ENCODE measurements at places on chromosomes 7 and 10.
A peak's percentile ranks its signal among the peaks of the same experiment; 100 is the strongest.

DNA sequence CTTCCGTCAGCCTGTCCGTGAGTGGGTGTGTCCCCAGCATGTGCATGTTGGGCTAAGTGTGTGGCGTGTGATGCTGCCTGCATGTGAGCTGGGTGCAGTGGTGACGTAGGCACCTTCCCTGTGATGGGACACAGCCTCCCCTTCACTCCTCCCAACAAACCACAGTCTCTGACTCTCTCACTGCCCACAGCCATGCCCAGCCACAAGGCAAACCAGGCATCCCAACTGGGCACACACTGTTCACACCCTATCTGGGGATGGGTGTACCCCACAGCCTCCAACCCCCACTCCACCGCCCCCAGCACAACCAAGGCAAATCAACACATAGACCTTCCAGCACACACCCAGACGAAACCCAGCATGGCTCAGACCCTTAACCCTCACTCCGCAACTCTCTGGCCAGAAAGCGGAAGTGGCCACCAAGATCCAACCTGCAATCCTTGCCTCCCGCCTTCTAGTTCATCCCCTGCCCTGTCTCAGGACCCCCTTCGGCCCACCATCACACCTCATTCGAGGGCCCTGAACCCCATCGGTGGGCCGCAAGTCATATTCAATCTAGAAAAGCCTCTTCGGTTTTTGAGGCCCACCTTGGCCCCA is 10.4 kb downstream of the PSD start:
- H3K27me3 ChIP-seq = peaks cover 42% of the 10 kb centered on the region
- H3K4me1 ChIP-seq = peaks cover 17% of the 10 kb centered on the region
- H3K4me3 ChIP-seq = no peak overlapping the region
- no peak overlapping the region for H3K27ac ChIP-seq

- H3K4me1 ChIP-seq = no peaks in the 10 kb centered on the region
- H3K36me3 ChIP-seq = no peaks in the 10 kb centered on the region
- DNase-seq = no peak
- H3K27me3 ChIP-seq = peaks cover 5% of the 10 kb centered on the region
- H3K4me3 ChIP-seq = peak overlapping the region; percentile 42
Observed at GRCh38 chr10:107915215-107915610, 750.7 kb upstream of the SORCS1 start.

- H3K4me1 ChIP-seq = no peaks in the 10 kb centered on the region
- H3K4me3 ChIP-seq = no peak overlapping the region
- no peak overlapping the region for H3K27ac ChIP-seq
Observed at GRCh38 chr10:60930237-60930636, 13.7 kb downstream of the RHOBTB1 start.

DNA sequence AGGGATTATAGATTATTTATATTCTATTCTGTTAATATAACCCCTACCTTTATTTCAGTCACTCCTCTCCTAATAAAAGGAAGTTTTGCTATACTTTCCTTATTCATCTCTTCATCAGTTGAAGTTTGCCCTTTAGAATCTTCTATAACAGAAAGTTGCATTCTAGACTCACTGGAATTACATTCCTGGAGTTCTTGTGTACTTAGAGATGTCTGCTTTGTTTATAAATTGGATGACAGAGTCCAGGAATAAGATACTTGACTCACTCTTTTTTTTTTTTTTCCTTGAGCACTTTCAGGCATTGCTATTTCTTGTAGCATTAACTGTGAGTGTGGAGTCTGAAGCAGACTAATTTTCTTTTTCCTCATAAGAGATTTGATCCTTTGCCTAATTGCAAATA is 640.8 kb downstream of the XPNPEP1 start:
- H3K4me3 ChIP-seq = no peak overlapping the region
- no peaks in the 10 kb centered on the region for H3K27me3 ChIP-seq
- no peak overlapping the region for H3K27ac ChIP-seq
- H3K4me1 ChIP-seq = no peaks in the 10 kb centered on the region

- H3K4me3 ChIP-seq = no peak overlapping the region
- no peaks in the 10 kb centered on the region for H3K27me3 ChIP-seq
- DNase-seq = no peak
- no peaks in the 10 kb centered on the region for H3K36me3 ChIP-seq
Observed at GRCh38 chr10:62732841-62733653, 71.5 kb upstream of the ADO start.

DNA sequence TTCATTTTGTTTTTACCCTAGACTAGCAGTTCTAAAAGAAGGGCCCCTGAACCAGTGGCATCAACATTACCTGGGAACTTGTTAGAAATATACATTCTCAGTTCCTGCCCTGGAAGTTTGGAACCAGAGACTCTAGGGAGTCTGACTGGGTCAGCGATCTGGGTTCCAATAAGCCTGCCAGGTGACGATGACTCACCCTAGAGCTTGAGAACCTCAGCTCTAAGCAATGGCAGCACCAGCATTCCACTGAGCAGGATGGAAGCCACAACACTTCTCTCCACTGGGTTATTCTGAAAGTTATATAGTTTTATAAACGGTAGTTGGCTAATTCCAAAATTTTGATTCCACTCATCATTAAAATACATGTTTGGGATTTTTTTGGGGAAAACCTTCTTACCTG is 97.0 kb upstream of the AMPH start:
- no peaks in the 10 kb centered on the region for H3K27me3 ChIP-seq
- peaks cover 10% of the 10 kb centered on the region for H3K36me3 ChIP-seq
- no peak for DNase-seq

GRCh38 chr10:21473135-21473534 is 52.3 kb downstream of the SKIDA1 start:
- no peaks in the 10 kb centered on the region for H3K36me3 ChIP-seq
- no peaks in the 10 kb centered on the region for H3K27me3 ChIP-seq
- no peak overlapping the region for H3K4me3 ChIP-seq

- H3K4me1 ChIP-seq = peaks cover 51% of the 10 kb centered on the region
- no peak for DNase-seq
- H3K27ac ChIP-seq = peak overlapping the region; percentile 79
- H3K4me3 ChIP-seq = no peak overlapping the region
- no peaks in the 10 kb centered on the region for H3K27me3 ChIP-seq
Observed at GRCh38 chr10:95536017-95536416, 25.2 kb downstream of the SORBS1 start.

- no peak overlapping the region for H3K4me3 ChIP-seq
- no peaks in the 10 kb centered on the region for H3K27me3 ChIP-seq
- no peaks in the 10 kb centered on the region for H3K36me3 ChIP-seq
- H3K27ac ChIP-seq = no peak overlapping the region
Observed at GRCh38 chr7:124275411-124275810, 242.5 kb upstream of the TMEM229A start.

DNA sequence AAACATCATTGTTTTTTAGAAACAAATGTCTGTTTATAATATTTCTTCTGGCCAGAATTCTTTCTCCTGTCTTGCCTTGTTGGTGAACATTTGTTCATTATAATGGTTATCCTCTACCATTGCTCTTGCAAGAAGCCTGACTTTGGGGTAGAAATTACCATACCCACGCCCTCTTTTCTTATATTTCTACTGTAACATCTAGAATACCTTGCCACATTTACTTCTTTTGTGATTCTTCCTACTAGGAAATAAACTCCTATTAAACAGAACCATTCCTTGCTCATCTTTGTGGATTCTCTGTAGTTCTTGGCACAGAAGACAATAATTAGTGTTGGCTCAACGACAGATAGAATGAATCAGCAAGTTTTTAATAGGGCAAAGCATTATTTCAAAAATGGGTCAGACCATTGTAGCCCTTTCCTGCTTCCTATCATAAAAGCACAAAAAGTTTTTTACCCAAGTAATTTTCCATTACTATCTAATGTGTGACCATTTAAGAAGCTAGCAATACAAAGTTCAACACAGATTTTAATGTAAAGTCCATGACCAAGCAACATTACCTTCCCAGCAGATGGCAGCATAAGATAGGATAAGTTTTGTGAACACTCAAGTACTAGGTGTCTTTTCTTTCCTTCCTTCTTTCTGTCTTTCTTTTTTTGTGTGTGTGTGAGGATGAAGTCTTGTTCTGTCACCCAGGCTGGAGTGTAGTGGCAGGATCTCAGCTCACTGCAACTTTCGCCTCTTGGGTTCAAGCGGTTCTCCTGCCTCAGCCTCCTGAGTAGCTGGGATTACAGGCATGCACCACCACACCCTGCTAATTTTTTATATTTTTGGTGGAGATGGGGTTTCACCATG is 270.4 kb downstream of the HGF start:
- H3K27ac ChIP-seq = peak overlapping the region; percentile 5
- no peaks in the 10 kb centered on the region for H3K27me3 ChIP-seq
- DNase-seq = no peak
- H3K4me1 ChIP-seq = peaks cover 11% of the 10 kb centered on the region

GRCh38 chr7:14754631-14755030 is 147.9 kb downstream of the DGKB start:
- no peak overlapping the region for H3K4me3 ChIP-seq
- H3K27ac ChIP-seq = no peak overlapping the region
- no peaks in the 10 kb centered on the region for H3K27me3 ChIP-seq
- no peaks in the 10 kb centered on the region for H3K4me1 ChIP-seq
- H3K36me3 ChIP-seq = no peaks in the 10 kb centered on the region
- DNase-seq = no peak

DNA sequence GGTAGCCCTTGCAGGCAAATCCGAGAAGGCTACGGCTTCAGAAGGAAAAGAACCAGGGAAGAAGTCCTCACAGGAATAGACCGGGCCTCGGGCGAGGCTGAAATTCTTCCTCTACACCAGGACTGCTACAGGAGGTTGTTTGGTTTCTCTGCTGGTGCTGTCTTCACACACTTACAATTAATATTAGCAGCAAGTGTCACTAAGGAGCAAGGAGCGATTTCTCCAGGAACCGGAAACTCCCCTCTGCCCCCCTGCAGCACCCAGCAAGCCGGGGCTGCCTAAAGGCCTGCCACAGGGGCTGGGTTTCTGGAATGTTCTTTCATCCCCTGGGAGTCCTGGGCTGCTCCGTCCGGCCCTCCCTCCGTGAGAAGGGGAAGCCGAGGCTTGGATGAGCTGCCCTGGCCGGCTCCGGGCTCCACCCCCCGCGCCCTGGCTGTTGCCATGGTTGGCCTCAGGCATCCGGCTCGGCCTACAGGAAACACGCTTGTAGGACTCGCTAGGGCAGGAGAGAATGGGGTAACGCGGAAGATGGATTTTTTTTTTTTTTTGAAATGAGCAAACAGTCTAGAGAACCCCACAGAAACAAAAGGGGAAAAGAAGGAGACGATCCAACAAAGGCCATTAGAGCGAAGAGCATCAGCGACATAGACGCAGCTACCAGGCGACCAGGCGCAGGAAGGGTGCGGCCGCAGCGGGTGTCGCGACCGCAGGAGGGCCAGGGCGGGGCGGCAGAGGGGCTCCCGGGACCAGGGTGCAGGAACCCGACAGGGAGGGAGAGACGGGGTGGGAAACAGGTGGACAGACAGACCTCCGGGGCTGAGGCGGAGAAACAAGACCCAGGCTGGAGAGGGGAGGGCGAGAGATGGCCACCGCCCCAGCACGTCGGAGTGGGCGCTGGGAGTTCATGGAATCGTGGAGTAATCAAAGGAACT is 33.0 kb downstream of the EN2 start:
- H3K4me1 ChIP-seq = peaks cover 10% of the 10 kb centered on the region
- H3K27ac ChIP-seq = no peak overlapping the region
- no peaks in the 10 kb centered on the region for H3K27me3 ChIP-seq

DNA sequence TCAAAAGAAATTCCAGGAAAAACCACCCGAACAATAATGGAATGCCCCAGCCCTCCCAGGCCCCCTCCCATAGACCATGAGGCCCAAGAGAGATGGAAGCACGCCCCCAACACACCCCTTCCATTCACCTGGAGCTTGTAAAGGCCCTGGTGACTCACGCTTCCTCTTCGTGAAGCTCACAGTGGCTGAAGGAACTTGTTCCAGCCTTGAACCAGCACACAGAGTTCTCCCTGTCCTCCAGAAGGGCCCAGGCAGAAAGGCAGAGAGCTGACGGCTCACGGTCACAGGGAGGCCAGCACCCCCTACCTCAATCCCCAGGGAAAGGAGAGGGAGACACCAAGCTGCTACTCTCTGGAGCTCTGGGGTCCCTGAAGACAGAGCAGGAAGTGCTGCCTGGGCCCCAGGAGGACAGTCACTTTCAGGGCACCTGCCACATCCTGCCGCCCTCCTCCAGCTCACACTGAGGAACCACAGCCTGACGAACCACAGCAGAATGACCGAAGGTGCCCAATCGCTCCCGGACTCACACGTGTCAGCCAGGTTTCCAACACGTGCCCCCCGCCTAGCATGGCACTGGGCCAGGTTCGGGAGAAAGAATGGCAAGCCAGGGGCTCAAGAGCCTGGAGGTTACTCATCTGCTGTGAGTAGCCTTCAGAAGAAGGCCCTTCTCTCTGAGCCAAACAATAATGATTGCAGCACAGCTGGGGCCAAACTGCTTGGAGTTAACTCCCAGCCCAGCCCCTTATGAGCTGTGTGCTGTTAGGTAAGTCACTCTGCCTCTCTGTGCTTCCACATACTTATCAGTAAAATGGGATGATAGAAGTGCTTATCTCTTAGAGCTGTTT is 52.8 kb downstream of the DLG5 start:
- no peaks in the 10 kb centered on the region for H3K36me3 ChIP-seq
- no peaks in the 10 kb centered on the region for H3K27me3 ChIP-seq
- peak; percentile 79 for DNase-seq
- H3K27ac ChIP-seq = no peak overlapping the region
- H3K4me1 ChIP-seq = peaks cover 25% of the 10 kb centered on the region

GRCh38 chr10:75137533-75138438 is 26.3 kb downstream of the SAMD8 start:
- no peaks in the 10 kb centered on the region for H3K36me3 ChIP-seq
- peaks cover 4% of the 10 kb centered on the region for H3K4me1 ChIP-seq
- no peak overlapping the region for H3K4me3 ChIP-seq
- no peak for DNase-seq

GRCh38 chr7:4288791-4289394 is 393.2 kb upstream of the FOXK1 start:
- no peak overlapping the region for H3K4me3 ChIP-seq
- no peak overlapping the region for H3K27ac ChIP-seq
- no peak for DNase-seq
- H3K27me3 ChIP-seq = no peaks in the 10 kb centered on the region
- H3K36me3 ChIP-seq = no peaks in the 10 kb centered on the region
- H3K4me1 ChIP-seq = no peaks in the 10 kb centered on the region

All from upper lobe of left lung (tissue), 6 donors.